ENCODE measurements at places on chromosomes 12 and 14.

DNA sequence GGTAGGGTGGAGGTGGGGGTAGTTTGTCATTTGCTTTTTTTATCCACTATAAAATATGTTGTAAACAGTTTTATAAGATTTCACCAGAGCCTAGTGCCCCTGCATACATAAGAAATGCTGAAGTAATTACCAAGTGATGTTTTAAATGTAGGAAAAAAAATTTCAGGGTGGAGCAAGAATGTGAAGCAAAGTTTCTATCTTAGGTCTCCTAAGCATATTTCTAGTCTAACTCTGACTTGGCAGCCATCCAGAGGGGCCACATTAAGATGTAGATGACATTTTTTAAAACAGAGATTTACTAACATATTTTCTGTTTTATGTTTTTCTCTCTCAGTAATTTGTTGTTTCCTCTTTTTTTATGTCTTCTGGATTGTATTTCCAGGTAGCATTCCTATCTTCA is 15.8 kb upstream of the KRAS start:
- DNase-seq: no peak

- no peak for DNase-seq
These were observed 20.6 kb downstream of the CNIH1 start for GRCh38 chr14:54420478-54421142.

DNA sequence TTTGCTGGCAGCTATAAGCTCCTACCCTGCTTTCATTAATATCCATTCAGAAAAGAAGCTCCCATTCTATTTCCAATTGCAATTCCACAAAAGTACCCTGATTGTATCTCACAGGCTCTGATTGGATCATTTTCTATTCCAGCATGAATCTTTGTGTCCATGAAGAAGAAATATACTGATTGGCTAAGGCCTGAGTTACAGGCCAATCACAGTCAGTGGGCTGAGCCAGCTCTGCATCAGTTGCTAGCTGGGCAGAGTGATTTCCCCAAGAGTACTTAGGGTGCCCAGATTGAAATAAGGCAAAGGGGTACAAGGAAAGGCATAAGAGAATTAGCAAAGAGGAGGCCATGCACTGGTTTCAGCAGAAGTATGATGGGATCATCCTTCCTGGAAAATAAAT is 14.4 kb downstream of the ART4 start:
- DNase-seq: no peak

- no peak for DNase-seq
These were observed 60.6 kb downstream of the SUDS3 start for GRCh38 chr12:118436986-118437385.

DNA sequence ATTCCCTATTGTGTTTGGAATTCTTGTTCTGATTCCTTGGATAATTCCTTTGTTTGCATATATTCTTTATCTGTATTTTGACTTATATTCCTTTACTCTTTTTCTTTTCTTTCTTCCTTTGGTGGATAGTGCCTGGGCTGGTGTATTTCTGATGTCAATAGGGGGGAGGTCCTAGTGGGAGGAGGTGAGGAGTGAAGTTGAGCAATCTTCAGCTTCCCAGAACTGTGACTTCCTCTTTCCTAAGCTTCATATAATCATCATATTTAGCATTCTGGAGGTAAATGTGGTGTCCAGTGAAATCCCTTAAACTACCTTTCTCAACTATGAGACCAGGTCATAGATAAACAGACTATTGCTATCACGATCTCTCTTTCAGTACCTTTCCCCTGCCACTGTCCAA is 29.6 kb upstream of the TBPL2 start:
- no peak for DNase-seq

GRCh38 chr12:5433081-5433844 is 1.4 kb downstream of the NTF3 start:
- no peak for DNase-seq

- no peak for DNase-seq
These were observed 493.5 kb downstream of the NAV3 start for GRCh38 chr12:78324234-78324633.

GRCh38 chr12:107027636-107028053 is 40.7 kb upstream of the MTERF2 start:
- no peak for DNase-seq

DNA sequence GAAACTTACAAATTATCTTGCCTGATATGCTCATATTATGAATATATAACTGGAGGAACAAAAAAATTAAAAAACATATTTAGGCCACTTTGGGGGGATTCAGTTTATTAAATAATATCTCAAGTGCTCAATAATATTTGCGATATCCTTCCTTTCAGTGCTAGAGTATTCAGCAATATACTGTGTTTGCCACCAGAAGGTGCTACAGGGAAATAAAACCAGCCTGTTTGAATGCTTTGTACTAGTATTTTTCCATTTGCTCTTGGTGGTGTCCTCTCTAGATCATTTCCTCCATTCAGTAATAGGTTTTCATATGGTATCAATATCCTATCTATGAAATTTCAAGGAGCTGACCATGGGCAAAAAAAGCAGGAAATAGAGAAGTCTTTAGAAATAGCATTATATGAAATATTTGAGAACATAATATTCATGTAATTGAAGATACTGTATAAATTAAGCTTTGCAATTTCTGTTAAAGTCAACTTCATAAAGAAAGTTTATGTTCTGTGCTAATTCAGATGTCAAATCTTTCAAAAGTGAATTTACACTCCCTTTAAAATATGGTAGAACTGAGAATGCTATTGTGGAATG is 106.2 kb upstream of the NAV3 start:
- DNase-seq: no peak
